T47D (cell line): ENCODE measurements at places on chromosomes 4 and X.

- DNase-seq: no peak
Measured at GRCh38 chr4:126776361-126776760, 856.4 kb upstream of the INTU start.

- no peak for DNase-seq
Measured at GRCh38 chr4:120056246-120056645, 10.4 kb downstream of the MAD2L1 start.

DNA sequence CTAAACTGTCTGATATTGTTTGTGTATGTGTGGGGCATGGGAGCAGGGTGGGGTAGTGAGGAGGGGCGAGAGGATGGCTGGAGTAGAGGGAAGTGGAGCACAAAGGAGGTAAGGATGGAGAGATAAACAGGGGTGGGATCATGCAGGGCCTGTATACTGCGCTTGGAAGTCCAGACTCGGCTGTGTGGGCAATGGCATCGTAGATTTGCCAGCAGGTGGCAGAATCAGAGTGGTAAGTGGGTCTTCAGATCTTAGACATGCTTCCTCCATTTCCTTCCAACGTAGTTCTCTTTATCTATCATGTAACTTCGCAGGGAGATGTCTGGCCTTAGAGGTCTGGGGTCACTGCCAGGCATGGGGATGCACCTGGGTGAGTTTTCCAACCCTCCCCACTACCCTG lies 155.5 kb downstream of the PDGFRA start:
- DNase-seq: peak; percentile 56

- peak; percentile 2 for DNase-seq
Measured at GRCh38 chrX:150848914-150849365, 49.5 kb downstream of the CD99L2 start.

DNA sequence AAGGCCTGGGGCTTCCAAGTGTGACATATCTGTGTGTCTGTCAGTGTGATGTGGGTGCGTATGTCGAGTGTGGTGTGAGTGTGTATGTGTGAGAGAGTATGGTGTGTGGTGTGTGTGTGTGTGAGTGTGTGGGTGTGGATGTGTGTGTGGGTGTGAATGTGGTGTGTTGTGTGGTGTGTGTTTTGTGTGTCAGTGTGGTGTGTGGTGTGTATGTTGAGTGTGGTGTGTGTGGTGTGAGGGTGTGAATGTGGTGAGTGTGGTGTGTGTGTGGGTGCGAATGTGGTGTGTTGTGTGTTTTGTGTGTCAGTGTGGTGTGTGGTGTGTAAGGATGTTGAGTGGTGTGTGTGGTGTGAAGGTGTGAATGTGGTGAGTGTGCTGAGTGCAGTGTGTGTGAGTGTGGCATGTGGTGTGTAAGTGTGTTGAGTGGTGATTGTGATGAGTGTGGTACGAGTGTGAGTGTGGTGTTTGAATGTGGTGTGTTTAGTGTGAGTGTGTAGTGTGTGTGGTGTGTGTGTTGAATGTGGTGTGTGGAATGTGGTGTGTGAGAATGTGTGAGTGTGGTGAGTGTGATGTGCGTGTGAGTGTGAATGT lies 61.6 kb upstream of the SORCS2 start:
- no peak for DNase-seq

DNA sequence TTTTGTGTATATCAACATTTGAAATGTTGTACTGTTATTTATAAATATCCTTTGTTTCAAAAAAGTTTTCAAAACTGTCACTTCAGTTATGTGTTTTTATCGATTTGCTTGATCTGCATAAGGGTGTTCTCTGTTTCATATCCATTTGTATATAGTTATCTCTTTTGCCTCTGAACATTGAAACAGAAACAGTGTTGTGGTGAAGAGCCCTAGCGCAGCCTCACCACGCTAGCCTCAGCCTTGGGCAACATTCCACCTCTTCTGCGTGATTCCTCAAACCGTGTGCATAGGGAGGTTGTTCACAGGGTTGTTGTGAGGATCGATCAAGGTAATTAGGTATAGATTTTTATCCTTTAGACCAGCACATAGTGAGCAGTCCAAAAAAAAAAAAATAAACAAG lies 287.0 kb upstream of the GALNT7 start:
- DNase-seq: no peak
